ENCODE measurements at places on chromosomes 11 and 22.

DNA sequence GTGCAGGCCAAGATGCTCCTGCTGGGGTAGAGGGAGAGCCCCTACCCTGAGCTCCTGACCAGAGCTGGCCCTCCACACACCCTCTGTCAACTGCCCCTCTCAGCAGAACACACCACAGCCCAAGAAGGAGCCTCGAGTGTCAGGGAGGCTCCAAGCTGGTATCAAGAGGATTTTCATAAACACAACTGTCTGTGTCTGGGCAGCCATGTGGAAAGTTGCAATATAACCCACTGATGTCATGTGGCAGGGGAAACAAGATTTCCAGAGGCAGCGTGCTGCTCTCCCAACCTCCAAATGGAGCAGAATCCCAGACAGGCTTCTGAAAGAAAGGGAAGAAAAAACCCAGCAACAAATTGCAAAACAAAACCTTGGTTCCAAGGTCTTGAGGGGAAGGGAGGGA lies 569.9 kb downstream of the BUD13 start:
- no peak for DNase-seq

GRCh38 chr22:49326558-49326957 lies 501.1 kb downstream of the BRD1 start:
- no peak for DNase-seq

GRCh38 chr22:38077096-38077495 lies 6.9 kb downstream of the SLC16A8 start:
- DNase-seq: no peak

DNA sequence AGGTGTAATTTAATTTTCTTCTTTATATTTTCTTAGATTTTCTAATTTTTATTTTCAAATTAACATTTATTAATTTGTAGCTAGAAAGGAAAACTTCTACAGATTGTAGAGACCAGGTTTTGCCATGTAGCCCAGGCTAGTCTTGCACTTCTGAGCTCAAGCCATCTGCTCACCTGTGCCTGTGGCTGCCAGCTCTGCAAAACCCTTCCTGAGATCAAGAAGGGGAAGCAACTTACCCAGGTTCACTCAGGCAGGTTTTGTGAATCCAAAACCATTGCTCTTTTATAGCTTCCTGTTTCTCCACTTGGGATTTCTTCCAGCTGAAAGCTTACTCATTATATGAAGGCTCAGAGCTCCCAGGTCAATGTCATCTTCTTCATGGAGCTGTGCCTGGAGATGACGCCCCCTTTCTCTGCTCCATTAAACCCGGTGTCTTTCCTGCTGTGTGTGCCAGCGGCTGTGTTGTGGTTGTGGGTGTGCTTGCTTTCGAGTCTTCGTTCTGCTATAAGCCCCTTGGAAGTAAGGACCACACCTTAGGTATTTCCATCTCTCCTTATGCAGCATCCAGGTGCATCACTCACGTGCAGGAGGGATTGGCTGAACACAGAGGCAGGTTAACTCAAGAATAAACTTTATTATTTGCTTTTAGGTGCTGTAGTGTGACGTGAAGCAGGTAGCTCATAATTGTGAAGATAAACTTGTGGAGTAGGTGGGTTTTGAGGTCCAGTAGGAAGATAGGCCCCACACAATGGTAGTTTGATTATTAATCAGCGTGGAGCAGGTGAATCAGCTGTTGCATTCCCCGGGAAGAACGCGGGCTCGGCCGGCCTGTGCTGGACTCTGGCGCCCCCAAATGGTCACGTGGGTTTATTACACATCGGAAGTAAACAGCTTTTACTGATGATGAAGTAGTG lies 42.2 kb upstream of the INCENP start:
- peak; percentile 36 for DNase-seq

- peak; percentile 64 for DNase-seq
These were observed 64.4 kb downstream of the INSC start for GRCh38 chr11:15179167-15179566.

GRCh38 chr11:63915961-63916836 lies 765 bp downstream of the RCOR2 start:
- no peak for DNase-seq

DNA sequence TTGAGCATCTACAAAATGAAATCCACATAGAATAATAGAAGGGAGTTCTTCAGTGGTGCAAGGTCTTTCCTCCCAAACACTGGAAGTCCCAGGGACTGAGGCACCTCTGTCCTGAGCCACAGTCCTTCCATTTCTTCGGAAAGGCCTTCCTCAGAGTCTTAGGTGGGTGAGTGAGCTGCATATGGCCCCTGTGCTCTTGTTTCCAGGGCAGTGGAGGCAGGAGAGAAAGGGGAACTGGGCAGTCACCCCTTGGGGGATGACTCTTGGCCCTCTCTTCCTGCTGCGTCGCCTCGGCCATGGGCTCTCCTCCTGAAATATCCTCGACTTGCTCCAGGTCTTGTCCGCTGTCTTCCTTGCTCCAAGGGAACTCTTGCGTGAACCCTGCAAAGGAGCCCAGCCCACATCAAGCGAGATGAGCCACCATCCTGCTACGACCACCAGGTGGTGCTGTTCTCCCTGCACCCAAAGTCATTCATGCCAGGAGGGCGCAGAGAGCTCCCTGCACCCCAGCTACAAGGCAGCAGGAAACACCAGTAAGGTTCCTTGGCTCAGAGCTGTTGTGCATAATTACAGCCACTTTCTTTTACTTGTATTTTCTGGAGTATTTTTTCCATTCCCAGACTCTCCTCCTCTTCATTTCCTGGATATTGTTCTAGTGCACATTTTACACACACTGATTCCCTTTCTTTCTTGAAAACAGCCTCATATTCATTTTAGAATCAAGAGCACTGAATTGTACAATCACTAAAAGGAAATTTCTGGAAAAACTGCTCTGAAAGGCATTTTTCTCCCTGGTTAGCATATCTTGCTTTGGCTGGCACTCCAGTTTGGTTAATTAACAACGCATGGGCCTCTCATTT lies 397.8 kb downstream of the OPCML start:
- no peak for DNase-seq

GRCh38 chr11:8720868-8721608 lies 38.4 kb downstream of the RPL27A start:
- no peak for DNase-seq

GRCh38 chr11:120658071-120658423 lies 146.5 kb downstream of the GRIK4 start:
- DNase-seq: no peak

- no peak for DNase-seq
These were observed 1334.6 kb downstream of the TBC1D22A start for GRCh38 chr22:48096851-48097665.

- no peak for DNase-seq
These were observed 211.0 kb upstream of the NAV2 start for GRCh38 chr11:19501631-19502030.

GRCh38 chr11:65918211-65919140 lies at the start of gene C11orf68:
Gene C11orf68 (minus strand): TSS chr11:65919062. CDS start chr11:65919031, 31 bp downstream.
- DNase-seq: no peak

DNA sequence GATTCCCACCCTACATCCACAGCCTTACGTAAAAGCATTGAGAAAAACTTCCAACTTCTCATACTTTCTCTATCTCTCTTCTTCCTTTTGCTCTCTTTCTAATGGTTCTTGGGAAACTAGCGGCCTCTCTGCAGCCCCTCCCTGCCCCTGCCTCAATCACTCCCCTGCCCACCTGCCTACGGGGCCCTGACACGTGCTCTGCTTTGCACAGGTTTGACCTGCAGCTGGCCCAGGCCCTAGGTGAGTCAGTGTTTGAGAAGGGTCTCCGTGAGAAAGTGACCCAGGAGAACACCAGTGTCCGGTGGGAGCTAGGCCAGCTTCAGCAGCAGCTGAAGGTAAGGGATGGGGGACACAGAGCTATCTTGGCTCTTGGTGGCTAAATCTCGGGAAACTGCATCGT lies 160.4 kb downstream of the MYO18B start:
- no peak for DNase-seq

- no peak for DNase-seq
These were observed 327.0 kb upstream of the CCDC90B start for GRCh38 chr11:83612891-83613766.

DNA sequence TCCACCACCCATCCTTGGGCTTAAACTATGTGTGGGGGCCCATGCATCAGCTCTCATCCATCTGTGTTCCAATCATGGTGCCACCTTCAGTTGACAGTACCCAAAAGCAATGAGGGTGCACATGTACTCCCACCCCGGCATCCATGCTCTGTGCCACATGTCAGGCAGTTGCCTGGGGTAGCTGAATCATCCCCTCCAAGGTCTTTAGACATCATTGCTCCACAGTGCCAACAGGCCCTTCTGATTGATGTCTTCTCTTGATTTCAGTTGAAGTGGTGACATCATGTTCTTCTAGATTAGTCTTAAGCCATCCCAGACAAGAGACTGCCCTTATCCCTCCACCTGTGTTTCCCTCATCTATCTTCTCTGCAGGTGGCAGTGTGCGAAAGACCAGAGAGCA lies 42.5 kb downstream of the TMPRSS5 start:
- no peak for DNase-seq

DNA sequence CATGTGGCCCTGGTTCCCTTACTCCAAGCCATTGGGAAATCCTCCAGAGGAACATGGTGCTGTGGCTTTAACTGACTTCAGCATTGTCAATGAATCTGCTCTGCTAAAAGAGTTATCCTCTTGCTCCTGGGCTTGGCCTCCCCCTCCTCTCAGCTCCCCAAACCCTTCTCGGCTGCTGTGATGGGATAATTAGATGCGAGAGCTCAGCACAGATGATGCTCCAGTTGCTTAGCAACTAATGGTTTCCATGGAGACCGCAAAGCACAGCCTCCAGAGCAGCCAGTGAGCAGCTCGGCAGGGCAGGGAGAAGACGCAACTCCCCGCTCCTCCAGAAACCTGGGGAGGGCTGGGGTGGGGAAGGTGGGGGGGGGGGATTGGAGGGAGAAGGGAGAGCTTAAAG lies 2.8 kb upstream of the UPK2 start:
- DNase-seq: no peak

GRCh38 chr11:46277622-46278386 lies at the start of gene CREB3L1:
Gene CREB3L1 (plus strand): TSS chr11:46277662. CDS start chr11:46278112, 450 bp downstream.
- DNase-seq: no peak

DNA sequence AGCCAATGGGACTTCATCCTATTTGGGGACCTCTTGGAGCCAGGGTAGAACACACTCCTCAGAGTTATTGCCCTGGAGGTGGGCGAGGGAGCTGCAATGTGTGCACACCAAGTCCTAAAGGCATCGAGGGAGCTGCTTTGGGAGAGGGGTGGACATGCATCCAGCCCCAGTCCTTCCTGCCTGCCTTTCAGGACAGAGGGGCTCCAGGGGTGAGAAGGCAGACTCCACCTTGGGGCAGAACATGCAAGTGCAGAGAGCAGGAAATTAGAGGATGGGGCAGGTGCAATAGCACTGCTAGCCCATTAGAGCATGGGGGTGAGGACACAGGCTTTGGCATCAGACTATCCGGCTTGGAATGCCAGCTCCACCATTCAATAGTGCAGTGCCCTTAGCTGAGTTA lies 288.5 kb downstream of the OPCML start:
- DNase-seq: no peak

- DNase-seq: no peak
These were observed 102.0 kb downstream of the ME3 start for GRCh38 chr11:86570451-86570850.

DNA sequence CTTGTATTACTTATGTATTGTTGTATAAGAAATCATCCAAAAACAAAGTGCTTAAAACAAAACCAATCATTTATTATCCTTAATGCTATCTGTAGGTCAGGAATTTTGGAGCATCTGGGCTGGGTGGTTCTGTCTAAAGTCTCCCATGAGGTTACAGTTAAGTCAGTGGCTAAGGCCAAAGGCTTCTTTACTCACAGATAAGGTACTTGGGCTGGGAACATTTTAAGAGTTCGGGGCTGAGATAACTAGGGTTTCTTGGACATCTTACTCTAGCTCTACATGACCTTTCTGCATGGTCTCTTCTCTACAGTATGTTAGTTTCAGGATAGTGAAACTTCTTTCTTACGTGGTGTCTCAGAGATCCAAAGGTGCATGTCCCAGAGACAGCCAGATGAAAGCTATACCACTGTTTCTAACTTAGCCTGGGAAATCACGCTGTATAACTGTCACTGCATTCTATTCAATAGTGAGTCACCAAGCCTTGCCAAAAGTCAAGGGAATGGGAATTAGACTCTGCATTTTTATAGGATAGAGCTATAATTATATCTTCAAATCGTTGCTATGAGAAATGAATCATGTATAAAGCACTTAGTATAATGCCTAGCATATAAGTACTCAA lies 29.6 kb downstream of the SOX6 start:
- no peak for DNase-seq

DNA sequence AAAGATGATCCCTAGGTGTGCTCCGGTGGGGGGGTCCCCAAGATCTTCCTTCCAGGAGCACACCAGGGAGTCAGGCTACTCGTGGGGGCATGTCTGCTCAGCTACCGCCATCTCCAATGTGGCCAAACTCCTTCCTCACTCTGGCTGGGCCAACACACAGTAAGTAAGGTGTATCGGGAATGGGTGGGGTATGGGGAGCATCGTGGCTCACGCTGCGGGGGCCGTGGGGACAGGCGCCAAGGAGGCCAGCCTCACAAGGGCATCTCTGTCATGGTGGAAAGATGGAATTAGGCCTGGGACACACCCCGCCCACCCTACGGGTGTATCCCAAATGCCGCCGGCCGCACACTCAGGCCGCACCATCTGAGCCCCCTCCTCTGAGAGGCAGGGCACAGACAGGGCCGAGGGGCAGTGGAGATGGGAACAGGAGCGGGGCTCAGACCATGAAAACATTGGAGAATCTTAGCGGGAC lies 8.3 kb downstream of the IGF2 start:
- DNase-seq: no peak

DNA sequence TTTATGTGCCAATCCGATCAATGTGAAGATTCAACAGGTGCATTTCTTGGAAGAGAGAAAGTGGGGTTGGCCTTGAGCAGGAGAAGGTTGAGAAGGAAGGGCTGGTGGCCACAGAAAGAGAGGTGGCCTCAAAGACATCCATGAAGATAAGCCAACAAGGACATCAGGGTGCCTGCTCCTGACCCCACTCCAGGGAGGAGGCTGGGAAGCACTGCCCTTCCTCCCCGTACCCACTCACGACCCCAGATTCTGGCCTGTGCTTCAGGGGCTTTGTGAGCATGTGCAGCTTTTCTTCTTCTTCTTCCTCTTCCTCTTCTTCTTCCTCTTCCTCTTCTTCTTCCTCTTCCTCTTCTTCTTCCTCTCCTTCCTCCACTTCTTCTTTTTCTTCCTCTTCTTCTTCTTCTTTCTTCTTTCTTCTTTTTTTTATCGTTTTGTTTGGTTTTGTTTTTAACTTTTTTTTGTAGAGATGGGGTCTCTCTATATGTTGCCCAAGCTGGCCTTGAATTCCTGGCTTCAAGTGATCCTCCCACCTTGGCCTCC lies 30.3 kb downstream of the DKK3 start:
- no peak for DNase-seq

- DNase-seq: peak; percentile 60
These were observed 3.2 kb upstream of the RTN4RL2 start for GRCh38 chr11:57456960-57457642.
